ENCODE measurements at places on chromosomes 13 and 19. TPM values are rescaled to one million over a fixed set of nuclear protein-coding genes. Genes with fewer than 3 reads are reported as not detected.

Gene NLRP9
- not detected for total RNA-seq

Gene C19orf81
- total RNA-seq, result not detected

Gene ZNF418
- total RNA-seq, result 4.4 TPM

Gene GSK3A
- 13.6 TPM for total RNA-seq

DNA sequence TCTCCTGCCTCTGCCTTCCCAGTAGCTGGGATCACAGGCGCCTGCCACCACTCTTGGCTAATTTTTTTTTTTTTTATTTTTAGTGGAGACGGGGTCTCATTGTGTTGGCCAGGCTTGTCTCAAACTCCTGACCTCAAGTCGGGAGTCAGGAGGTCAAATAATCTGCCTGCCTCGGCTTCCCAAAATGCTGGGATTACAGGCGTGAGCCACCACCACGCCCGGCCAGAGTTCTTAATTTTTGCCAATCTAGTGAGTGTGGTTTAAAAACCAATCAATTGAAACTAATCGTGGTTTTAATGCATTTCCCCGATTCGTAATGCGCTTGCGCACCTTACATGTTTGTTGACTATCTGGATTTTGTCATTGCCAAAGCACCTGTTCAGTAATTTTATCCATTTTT, 37.0 kb downstream of the SKA3 start:
- peak overlapping the region; percentile 84 for H3K27ac ChIP-seq
- DNase-seq, result no peak
- H3K4me3 ChIP-seq, result peak overlapping the region; percentile 93
- H3K36me3 ChIP-seq, result peaks cover 16% of the 10 kb centered on the region
- H3K4me1 ChIP-seq, result peaks cover 27% of the 10 kb centered on the region

DNA sequence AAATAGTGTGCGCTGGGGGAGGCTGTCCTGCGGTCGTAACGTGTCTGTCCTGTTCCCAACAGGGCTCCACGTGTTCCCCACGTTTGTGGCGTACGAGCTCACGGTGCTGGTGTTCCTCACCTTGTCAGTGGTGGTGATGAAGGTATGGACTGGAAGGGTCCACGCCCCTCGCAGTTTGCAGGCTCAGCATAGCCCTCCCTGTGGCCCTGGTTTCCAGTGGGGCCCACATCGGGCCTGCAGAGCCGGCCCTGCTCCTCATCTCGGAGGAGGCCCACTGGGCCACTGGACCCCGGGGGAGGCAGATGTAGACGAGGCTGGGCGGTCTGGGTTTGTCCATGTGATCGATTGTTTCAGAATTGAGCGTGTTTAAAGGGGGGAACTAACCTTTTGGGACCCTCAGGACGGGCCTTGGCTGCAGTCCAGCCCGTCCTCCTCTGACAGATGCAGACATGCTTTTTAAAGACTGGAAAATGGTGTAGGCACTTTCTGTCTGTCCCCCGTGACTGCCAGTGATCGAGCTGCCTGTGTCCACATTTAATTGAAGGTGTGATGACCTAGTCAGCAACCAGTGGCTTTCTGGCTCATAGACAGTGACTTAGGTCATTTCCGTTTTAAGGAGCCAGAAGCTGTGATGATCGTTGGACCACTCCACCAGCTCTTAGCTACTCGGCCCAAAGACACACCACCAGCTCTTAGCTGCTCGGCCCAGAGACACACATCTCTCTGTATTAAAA, 37.1 kb upstream of the TFDP1 start:
- no peak for DNase-seq
- H3K4me1 ChIP-seq, result no peaks in the 10 kb centered on the region
- peaks cover 19% of the 10 kb centered on the region for H3K36me3 ChIP-seq
- H3K27me3 ChIP-seq, result no peaks in the 10 kb centered on the region

DNA sequence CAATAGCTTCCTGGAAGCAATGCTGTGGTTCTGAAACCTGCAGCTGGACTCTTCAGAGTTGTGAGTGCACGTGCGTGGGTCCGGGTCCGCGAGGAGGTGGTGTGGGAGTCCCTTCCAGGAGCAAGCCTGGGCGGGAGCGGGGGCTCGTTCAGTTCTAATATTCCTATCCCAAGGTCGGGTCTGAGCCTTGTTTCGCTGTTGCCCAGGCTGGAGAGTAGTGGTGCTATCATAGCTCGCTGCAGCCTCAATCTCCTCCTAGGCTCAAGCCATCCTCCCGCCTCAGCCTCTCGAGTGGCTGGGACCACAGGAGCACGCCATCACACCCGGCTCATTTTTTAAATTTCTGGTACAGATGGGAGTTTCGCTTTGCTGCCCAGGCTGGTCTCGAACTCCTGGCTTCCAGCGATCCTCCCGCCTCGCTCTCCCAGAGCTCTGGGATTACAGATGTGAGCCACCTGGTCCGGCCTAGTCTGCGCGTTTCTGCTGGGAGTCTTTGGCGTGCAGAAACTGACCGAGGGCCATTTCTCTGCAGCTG, 625 bp downstream of the ZFP82 start:
- peak overlapping the region; percentile 78 for H3K27ac ChIP-seq
- no peak for DNase-seq
- H3K4me3 ChIP-seq, result peak overlapping the region; percentile 93
- peaks cover 19% of the 10 kb centered on the region for H3K4me1 ChIP-seq

DNA sequence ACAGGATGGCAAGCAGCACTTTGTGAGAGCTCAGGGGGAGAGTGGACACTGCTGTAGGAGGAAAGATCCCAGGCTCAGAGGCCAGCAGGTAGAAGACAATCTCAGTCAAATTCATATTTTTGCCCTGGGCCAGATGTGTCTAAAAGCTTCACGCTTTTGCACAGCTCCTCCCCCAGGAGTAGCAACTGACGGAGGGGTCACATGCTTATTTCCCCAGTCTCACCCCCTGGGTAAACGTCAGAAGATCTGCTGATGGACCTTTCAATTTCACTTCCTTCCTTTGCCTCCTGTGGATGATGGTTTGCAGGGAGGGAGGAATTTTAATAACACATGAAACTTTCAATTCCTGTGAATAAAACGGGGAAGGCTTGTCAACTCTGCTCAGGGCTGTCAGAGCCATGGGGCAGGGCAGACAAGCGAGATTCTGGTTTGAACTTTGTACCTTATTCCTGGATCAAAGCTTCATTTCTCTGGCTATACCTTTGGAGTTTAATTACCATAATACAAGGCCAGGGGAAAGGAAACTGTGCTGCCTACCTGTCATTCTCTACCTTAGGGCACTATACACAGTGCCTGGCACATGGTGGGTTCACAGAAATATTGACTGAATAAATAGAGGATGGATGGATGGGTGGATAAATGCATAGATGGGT, 41.0 kb downstream of the POU4F1 start:
- H3K4me3 ChIP-seq, result no peak overlapping the region
- H3K27ac ChIP-seq, result no peak overlapping the region
- no peak for DNase-seq
- H3K27me3 ChIP-seq, result peaks cover 10% of the 10 kb centered on the region
- no peaks in the 10 kb centered on the region for H3K36me3 ChIP-seq
- no peaks in the 10 kb centered on the region for H3K4me1 ChIP-seq

GRCh38 chr19:17739121-17739875, 12.0 kb upstream of the FCHO1 start:
- no peak overlapping the region for H3K4me3 ChIP-seq
- H3K36me3 ChIP-seq, result peaks cover 21% of the 10 kb centered on the region
- no peak overlapping the region for H3K27ac ChIP-seq
- no peaks in the 10 kb centered on the region for H3K27me3 ChIP-seq

- peaks cover 78% of the 10 kb centered on the region for H3K4me1 ChIP-seq
- no peaks in the 10 kb centered on the region for H3K27me3 ChIP-seq
- no peak for DNase-seq
- H3K36me3 ChIP-seq, result no peaks in the 10 kb centered on the region
- no peak overlapping the region for H3K27ac ChIP-seq
- no peak overlapping the region for H3K4me3 ChIP-seq
Observed at GRCh38 chr19:15307169-15307568, 25.2 kb downstream of the BRD4 start.

- no peak for DNase-seq
- H3K4me1 ChIP-seq, result no peaks in the 10 kb centered on the region
- no peaks in the 10 kb centered on the region for H3K27me3 ChIP-seq
- H3K27ac ChIP-seq, result no peak overlapping the region
- H3K36me3 ChIP-seq, result peaks cover 64% of the 10 kb centered on the region
Observed at GRCh38 chr19:1986357-1987162, 29.0 kb downstream of the BTBD2 start.

- DNase-seq, result no peak
- H3K36me3 ChIP-seq, result no peaks in the 10 kb centered on the region
- no peaks in the 10 kb centered on the region for H3K27me3 ChIP-seq
- H3K27ac ChIP-seq, result no peak overlapping the region
- no peak overlapping the region for H3K4me3 ChIP-seq
- peaks cover 20% of the 10 kb centered on the region for H3K4me1 ChIP-seq
Observed at GRCh38 chr19:41377977-41378709, 1.8 kb downstream of the TMEM91 start.

DNA sequence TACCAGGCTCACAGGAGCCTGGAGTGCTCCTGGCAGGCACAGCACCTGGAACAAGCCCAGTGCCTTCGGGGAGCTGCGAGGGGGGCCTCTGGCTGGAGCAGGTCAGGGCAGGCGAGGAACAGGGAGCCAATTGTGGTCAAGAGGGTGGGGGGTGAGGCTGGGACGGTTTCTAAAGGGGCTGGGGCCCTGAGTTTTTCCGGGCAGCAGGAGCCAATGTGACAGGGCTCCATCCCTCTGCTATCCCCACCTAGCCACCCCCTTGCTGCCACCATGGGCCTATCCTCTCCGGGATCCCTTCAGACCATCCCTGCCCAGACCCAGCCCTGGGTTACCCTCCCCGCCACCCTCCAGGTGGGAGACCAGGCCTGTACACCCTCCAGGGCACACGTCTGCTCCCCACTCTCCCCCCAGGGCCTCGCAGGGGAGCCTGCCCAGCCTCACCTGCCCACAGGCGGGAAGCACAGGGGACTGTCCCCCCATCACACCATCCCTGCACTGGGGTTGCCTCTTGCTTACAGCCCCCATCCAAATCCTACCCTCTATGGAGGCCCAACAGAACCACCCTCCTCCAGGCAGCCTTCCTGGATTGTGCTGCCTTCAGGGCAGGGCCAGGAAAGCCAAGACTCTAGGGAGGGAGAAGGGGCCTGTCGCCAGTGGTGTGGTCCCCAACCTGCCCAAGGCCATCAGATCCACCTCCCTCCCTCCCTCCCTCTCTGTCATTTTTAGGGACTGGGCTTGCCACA, 121.0 kb downstream of the URI1 start:
- H3K27ac ChIP-seq, result no peak overlapping the region
- H3K36me3 ChIP-seq, result no peaks in the 10 kb centered on the region
- H3K27me3 ChIP-seq, result peaks cover 6% of the 10 kb centered on the region

DNA sequence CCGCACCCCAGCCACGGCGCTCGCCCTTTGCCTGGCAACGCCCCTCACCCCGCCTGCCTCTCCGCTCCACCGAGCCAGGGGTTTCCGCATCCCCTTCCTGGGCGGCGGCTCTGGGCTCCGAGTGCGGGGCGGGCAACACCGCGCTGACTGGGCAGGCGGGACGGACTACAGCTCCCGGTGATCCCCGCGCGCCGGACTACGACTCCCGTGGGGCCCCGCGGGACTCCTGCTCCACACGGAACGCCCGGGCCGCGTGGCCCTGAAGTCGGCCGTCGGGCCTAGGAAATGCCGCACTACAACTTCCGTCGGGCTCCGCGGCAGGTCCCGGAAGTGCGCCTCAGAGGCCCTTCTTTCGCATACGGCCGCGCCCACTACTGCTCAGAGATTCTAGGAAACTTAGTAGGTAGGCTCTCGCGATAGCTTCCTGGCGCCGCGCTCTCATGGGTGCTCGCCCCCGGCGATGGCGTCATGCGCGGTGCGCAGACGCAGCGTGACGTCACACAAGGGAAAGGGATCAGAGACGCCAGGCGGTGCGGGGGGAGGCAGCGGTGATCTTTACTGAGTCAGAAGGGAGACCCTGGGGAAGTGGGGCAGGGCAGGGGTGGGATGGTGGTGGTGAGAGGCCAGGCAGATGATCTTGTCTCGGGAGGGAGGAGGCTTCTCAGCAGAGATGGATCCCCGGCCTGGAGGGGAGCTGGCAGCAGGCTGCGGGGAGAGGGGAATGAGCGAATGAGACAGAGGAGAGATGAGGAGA, at the start of gene JOSD2:
TSS of gene JOSD2 (minus strand) at position 123 of the 754 bp plus-strand sequence. CDS start 760 bp downstream, outside the sequence.
- H3K36me3 ChIP-seq, result no peaks in the 10 kb centered on the region
- peak; percentile 95 for DNase-seq
- peaks cover 23% of the 10 kb centered on the region for H3K4me1 ChIP-seq
- peaks cover 4% of the 10 kb centered on the region for H3K27me3 ChIP-seq
- H3K4me3 ChIP-seq, result peak within 1 kb of the TSS; percentile 79

GRCh38 chr13:114222461-114222968, 12.2 kb upstream of the CDC16 start:
- H3K4me1 ChIP-seq, result peaks cover 48% of the 10 kb centered on the region
- no peak overlapping the region for H3K27ac ChIP-seq
- no peak for DNase-seq
- H3K27me3 ChIP-seq, result no peaks in the 10 kb centered on the region
- H3K36me3 ChIP-seq, result no peaks in the 10 kb centered on the region

DNA sequence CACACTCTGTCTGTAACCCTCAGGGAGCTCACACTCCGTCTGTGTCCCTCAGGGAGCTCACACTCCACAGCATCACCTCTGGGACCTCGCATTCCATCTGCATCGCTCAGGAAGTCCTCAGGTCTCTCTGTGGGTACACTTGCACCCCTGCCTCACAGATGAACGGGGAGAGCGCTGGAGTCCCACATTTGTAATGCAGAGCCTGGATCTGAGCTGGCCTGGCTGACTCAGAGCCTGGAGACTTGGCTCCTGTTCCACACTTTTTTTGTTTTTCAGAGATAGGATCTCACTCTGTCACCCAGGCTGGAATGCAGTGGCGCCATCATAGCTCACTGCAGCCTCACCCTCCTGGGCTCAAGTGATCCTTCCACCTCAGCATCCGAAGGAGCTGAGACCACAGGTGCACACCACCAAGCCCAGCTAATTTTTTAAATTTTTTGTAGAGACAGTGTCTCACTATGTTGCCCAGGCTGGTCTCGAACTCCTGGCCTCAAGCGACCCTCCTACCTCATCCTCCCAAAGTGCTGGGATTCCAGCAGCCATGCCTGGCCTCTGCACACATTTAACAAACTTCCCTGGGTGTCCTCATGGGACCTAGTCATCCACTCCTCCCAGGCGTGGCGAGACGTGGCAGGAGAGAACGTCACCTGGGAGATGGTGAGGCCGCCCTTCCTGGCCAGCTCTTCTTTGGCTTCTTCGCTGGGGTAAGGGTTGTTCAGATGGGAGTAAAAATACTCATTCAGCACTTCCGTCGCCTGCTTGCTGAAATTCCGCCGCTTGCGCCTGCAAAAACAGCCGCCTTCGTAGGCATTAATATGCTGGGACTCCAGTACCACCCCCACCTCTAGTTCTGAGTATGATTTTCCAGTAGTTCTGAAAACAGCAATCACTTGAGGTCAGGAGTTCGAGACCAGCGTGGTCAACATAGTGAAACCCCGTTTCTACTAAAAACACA, 31.0 kb downstream of the CILP2 start:
- H3K27ac ChIP-seq, result no peak overlapping the region
- no peaks in the 10 kb centered on the region for H3K27me3 ChIP-seq
- DNase-seq, result no peak
- H3K36me3 ChIP-seq, result peaks cover 46% of the 10 kb centered on the region

- H3K36me3 ChIP-seq, result peaks cover 39% of the 10 kb centered on the region
- H3K4me1 ChIP-seq, result peaks cover 17% of the 10 kb centered on the region
- no peaks in the 10 kb centered on the region for H3K27me3 ChIP-seq
- no peak overlapping the region for H3K4me3 ChIP-seq
- peak; percentile 30 for DNase-seq
Observed at GRCh38 chr19:42081584-42082203, 5.7 kb downstream of the ZNF574 start.

GRCh38 chr19:49431330-49431749, 6.2 kb downstream of the GFY start:
- H3K36me3 ChIP-seq, result no peaks in the 10 kb centered on the region
- no peak overlapping the region for H3K27ac ChIP-seq
- peak; percentile 24 for DNase-seq
- H3K27me3 ChIP-seq, result peaks cover 94% of the 10 kb centered on the region
- peaks cover 55% of the 10 kb centered on the region for H3K4me1 ChIP-seq

- DNase-seq, result no peak
- H3K4me1 ChIP-seq, result peaks cover 4% of the 10 kb centered on the region
- no peaks in the 10 kb centered on the region for H3K36me3 ChIP-seq
- H3K4me3 ChIP-seq, result no peak overlapping the region
- no peak overlapping the region for H3K27ac ChIP-seq
- H3K27me3 ChIP-seq, result peaks cover 2% of the 10 kb centered on the region
Observed at GRCh38 chr13:30831515-30831914, 74.6 kb upstream of the MEDAG start.

Data from CD4-positive, alpha-beta T cell (primary cell).